ENCODE measurements at places on chromosomes 6 and 20.

GRCh38 chr6:37288247-37288646 is 30.3 kb upstream of the TMEM217 start:
- DNase-seq = no peak

- no peak for DNase-seq
Observed at GRCh38 chr6:71582820-71583219, 294.2 kb downstream of the OGFRL1 start.

GRCh38 chr6:136656121-136656520 is 105.9 kb upstream of the MAP7 start:
- no peak for DNase-seq

DNA sequence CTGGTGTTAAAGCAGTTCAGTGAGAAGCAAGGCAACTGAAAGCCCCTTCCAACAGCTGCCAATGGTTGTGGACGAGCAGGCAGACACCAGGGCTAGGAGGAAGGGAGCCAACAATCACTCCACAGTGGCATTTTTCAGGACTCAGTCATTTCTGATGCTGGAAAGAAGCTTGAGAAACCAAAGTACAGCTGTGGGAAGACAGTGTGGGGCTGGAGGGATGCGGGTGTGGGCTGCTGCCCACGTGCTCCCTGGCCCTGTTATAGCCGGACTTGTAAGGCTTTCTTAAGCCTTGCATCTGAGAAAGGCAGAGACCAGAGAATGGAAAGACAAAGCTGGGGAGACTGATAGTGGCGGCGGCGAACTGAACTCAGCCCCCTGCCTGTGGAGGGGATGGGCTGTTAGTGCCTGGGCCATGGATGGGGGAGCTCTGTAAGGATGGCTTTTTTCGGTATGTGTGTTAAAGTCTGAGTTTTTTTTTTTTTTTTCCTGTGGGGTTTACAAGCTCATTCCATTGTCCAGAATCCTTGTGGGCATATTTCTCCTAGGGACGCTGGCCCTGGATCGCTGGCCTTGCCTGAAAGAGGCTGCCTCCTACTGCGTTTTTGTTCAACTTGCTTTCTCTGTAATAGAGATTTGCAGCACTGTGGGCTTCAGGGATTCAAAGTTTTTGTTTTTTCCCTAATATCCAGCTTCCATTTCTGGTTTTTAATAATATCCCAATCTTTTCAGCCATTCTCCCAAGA is 91.7 kb downstream of the GJA10 start:
- DNase-seq = no peak

GRCh38 chr6:135475292-135475886 is 22.2 kb downstream of the AHI1 start:
- no peak for DNase-seq

DNA sequence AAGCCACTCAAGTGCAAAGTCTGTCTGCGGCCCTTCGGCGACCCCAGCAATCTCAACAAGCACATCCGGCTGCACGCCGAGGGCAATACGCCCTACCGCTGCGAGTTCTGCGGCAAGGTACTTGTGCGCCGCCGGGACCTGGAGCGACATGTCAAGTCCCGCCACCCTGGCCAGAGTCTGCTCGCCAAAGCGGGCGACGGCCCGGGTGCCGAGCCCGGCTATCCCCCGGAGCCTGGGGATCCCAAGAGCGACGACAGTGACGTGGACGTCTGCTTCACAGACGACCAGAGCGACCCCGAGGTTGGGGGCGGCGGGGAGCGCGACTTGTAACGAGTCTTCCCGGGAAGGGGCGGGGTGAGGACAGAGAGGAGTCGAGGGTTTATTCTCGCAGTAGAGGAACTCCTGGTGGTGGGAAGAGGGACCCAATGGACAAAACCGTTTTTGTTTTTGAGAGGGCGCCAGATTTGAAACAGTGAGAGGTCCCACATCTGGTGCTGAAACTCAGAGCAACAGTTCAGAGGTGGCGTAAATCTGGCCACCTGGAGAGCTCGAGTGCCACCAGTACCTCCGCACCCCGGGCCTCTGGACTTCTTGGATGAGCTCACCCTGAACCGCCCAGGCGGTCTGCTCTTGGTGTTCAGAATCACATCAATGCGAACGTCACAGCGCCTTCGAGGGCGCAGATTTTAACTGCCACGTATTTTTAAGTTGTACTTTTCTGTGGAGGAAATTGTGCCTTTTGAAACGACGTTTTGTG is 8.0 kb downstream of the PRDM13 start:
- DNase-seq = no peak

GRCh38 chr6:26222571-26222970 is 135.3 kb downstream of the HFE start:
- no peak for DNase-seq

DNA sequence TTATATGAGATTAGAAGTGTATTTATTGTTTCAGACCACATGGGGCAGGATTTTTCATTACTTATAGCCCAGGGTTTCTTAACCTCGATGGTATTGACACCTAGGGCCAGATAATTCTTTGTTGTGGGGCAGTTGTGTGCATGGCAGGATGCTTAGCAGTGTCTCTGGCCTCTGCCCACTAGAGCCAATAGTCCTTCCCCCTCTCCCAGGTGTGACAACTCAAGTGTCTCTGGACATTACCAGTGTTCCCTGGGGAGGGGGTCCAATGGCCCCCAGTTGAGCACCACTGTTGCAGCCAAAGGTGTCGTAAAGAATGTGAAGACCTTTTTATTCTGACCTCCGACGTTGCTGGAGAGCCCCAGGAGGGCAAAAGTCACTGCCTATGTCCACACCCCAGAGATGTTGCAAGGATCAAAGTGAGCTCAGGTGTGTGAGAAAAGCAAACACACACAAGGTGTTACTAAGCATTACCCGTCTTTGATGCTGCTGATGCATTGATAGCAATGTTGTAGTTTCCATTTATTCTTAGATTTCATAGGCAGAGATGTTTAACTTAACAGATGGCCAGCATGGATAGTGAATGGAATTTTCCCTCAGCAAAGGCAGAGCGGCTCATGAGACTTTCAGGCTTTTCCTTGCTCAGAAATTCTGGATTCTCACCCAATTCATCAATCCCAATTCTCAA is 22.2 kb downstream of the BANF2 start:
- no peak for DNase-seq

DNA sequence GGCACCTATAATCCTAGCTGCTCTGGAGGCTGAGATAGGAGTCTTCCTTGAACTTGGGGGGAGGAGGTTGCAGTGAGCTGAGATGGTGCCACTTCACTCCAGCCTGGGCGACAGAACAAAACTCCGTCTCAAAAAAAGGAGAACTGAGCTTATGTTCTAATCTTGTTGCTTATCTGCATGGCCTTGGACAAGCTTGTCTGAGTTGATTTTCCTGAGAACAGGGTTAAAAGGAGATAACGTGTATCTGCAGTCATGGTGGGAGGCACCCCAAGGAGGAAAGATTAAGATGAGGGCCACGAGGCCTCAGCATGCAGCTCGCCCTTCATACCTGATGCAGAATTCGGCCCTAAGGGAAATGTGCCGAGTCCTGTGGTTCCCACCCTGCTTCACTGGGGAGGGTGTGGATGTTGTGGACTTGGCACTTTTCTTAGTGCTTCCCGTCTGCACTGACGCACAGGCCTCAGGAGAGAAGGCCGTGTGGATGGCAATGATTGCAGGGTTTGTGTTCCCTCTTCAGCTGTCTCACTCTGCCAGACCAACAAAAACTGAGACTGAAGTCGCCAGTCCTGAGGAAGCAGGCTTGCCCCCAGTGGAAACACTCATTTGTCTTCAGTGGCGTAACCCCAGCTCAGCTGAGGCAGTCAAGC is 56.3 kb downstream of the EZR start:
- DNase-seq = no peak

GRCh38 chr20:43960231-43960630 is 45.6 kb downstream of the TOX2 start:
- no peak for DNase-seq

GRCh38 chr6:13302291-13302690 is 26.0 kb downstream of the TBC1D7 start:
- DNase-seq = no peak

DNA sequence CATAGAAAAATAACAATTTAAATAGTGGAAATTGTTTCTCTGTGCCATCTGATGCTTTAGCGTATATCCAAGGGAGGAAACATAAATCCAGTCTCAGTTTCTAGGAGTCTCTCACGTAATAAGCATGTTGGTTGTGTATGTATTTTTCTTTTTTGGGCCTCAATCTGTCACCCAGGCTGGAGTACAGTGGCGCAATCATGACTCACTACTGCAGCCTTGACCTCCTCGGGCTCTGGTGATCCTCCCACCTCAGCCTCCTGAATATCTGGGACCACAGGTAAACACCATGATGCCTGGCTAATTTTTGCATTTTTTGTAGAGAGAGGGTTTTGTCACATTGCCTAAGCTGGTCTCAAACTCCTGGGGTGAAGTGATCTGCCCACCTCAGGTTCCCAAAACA is 78.6 kb upstream of the PLN start:
- DNase-seq = no peak

DNA sequence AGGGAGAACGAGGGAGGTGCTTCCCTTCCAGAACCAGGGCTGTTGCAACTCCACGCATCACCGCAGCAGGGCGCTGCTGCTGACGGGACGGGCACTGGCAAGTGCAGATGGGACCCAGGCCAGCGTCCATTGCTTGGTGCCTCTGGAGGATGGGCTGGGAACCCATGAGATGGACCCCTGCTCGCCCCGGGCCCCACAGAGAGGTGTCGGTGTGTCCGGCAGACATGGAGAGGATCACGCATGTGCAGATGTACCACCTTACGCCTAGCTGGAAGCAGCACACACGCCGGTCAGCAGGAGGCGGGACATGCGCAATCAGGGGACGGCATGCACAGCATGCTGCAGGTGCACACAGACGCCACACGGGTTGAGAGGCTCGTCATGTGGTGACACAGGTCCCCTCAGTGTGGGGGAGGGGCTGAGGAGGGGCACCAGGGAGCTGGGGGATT is 5.7 kb downstream of the CABLES2 start:
- no peak for DNase-seq

- DNase-seq = no peak
Observed at GRCh38 chr20:21437816-21438215, 40.5 kb upstream of the NKX2-4 start.

- no peak for DNase-seq
Observed at GRCh38 chr6:14243597-14243996, 126.0 kb downstream of the CD83 start.

GRCh38 chr20:51492167-51493092 is 50.1 kb downstream of the NFATC2 start:
- no peak for DNase-seq

GRCh38 chr6:151300267-151300991 is 60.7 kb downstream of the AKAP12 start:
- no peak for DNase-seq
